Smooth muscle cell of the umbilical artery (primary cell): ENCODE measurements at places on chromosomes 6 and 20. TPM values are rescaled to one million over a fixed set of nuclear protein-coding genes. Genes with fewer than 3 reads are reported as not detected.

The SLC22A16 gene
- total RNA-seq = not detected in 2 replicates

The SLC16A10 gene
- total RNA-seq = 0.05 and 0.30 TPM in 2 replicates

The CST5 gene
- total RNA-seq = not detected in 2 replicates

The BCAS1 gene
- total RNA-seq = not detected in 2 replicates

The SASH1 gene
- 27.9 and 55.3 TPM in 2 replicates for total RNA-seq

The EPB41L1 gene
- 26.7 and 39.8 TPM in 2 replicates for total RNA-seq

The PCED1A gene
- 26.5 and 33.0 TPM in 2 replicates for total RNA-seq

The SLPI gene
- not detected in 2 replicates for total RNA-seq

The MAPK13 gene
- total RNA-seq = 11.0 and 16.4 TPM in 2 replicates

The SOX4 gene
- total RNA-seq = 18.6 and 29.7 TPM in 2 replicates

The C20orf141 gene
- total RNA-seq = not detected in 2 replicates

The DCDC2 gene
- total RNA-seq = not detected in 2 replicates
